ENCODE measurements at places on chromosomes 6 and 20.

DNA sequence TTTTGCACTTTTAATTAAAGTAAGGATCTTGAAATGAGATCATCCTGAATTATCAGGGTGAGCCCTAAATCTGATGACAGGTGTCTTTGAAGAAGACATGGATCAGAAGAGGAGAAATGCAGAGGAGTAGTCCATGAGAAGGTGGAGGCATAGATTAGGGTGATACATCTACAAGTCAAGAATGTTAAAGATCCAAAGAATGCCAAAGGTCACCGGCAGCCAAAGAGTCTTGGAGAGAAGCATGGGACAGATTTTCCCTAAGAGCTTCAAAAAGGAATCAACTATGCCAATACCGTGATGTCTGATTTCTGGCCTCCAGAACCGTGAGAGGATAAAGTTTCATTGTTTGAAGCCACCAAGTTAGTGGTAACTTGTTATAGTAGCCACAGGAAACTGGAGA lies 59.0 kb upstream of the THEMIS start:
- no peak for DNase-seq

DNA sequence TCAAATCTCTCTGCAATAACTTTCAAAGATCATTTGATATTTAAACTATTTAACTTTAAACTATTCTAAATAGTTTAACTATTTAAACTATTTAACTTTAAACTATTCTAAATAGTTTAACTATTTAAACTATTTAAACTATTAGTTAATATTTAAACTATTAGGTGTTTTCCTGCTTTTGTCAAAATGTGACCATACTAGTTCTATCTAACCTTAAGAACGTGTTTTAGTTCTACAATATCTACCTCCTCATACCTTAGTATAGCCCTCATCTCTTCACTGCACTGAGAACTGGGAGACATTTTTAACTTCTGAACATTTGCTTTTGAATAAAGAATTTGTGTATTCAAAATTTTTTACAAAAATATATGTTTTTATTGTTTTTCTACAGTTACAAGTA lies 429.1 kb downstream of the ADGRB3 start:
- DNase-seq, result peak; percentile 85

- DNase-seq, result peak; percentile 90
Observed at GRCh38 chr6:125102891-125103290, 50.7 kb upstream of the TPD52L1 start.

GRCh38 chr20:15834857-15835256 lies 738.4 kb downstream of the KIF16B start:
- no peak for DNase-seq

DNA sequence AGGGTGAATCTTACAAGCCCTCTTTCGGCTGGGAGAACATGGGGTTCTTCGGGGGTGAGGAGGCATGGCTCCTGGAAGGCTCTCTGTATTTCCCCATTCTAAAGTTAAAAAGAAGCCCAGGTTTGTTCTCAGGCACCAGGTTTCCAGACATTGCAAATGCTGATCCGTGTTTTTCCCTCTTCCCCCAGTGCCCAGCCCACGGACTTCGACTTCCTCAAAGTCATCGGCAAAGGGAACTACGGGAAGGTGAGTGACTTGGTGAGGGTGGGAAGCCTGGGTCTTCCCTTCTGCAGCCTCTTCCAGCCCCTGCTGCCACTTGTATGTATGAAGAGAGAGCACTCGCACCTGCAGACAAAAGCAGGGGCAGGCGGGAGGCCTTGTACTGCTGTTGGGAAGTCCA lies 8.7 kb downstream of the SGK2 start:
- no peak for DNase-seq

DNA sequence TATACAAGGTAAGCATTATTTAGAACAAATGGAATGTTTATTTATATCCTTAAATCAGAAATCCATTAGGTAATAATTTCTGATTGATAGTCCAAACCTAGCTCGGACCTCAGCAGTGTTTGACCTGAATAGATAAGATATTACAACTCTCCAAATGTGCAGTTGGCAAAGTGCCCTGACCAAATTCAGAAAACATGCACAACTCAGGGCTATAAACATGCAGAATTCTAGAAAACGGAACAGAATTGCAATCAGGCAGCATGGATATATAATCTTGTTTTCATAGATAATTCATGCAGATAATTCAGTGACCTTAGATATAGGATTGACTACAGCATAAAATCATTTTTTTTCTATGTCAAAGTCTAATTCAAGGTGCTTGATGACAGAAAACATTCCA lies 626.6 kb upstream of the CITED2 start:
- DNase-seq, result no peak

DNA sequence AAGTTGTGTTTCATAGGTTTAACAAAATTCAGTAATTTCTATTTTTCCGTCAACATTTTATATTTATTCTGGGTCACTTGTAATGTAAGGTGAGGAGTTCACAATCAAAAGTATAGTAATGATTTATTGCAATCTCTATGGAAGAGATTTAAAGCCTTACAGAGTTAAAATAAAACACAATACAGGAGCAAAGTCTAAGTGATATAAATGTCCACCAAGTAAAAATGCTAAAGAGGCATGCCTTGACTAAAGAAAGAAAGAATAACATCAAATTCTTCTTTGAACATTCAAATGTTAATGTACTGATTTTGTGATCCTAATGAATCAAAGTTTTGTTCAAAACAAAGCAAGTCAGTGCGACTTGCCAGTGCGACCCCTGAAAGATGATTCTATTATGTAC lies 61.5 kb downstream of the REPS1 start:
- no peak for DNase-seq

GRCh38 chr20:9928955-9929354 lies 90.1 kb upstream of the PAK5 start:
- no peak for DNase-seq

DNA sequence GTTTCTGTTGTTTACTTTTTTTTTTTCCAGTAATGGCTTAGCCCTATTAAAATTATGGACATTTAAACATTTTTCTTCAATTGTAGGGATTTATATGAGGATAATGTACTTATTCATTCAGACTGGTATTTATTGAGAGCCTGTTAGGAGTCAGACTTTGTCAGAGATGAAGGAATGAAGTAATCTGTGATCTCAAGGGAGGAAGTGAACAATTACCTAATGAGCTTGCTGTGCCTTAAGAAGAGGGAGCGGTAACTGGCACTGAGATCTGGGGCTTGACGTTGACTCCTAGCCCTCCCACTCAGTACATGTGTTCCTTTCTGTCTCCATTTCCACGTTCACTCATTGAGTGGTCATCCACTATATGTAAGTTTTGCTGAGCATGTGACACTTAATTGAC lies 12.6 kb downstream of the AFDN start:
- no peak for DNase-seq

- DNase-seq, result peak; percentile 55
Observed at GRCh38 chr6:12849809-12850198, 133.2 kb downstream of the PHACTR1 start.

GRCh38 chr6:12957321-12958051 lies 240.9 kb downstream of the PHACTR1 start:
- DNase-seq, result peak; percentile 59

GRCh38 chr6:42010185-42010891 lies 40.0 kb upstream of the TAF8 start:
- peak; percentile 14 for DNase-seq

GRCh38 chr20:37123441-37123840 lies 27.6 kb upstream of the RBL1 start:
- no peak for DNase-seq

- DNase-seq, result no peak
Observed at GRCh38 chr20:15222502-15223330, 885.3 kb upstream of the FLRT3 start.

GRCh38 chr6:35318196-35319171 lies 20.9 kb downstream of the DEF6 start:
- DNase-seq, result peak; percentile 83

- peak; percentile 42 for DNase-seq
Observed at GRCh38 chr20:44901974-44902373, 7.9 kb upstream of the PABPC1L start.

GRCh38 chr6:43269273-43270007 lies 26.2 kb downstream of the TTBK1 start:
- no peak for DNase-seq

DNA sequence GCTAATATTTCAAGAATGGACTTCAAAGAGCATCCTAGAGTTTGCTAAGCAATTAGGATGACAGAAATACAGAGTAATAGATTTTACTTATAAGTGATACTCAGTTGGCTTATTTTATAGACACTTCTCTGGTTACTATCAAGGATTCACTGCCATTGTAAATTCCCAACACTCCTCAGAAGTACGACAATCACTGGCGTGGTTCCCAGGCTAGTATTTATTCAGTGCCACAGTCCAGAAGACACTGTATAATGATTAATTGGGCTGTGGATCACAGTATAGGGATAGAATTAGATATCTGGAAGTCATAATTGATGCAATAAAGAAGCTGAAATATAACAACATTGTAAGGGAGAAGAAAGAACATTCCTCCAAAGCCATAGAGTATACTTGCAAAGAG lies 15.7 kb downstream of the MANEA start:
- DNase-seq, result peak; percentile 62

- DNase-seq, result peak; percentile 45
Observed at GRCh38 chr20:23187751-23188150, 101.6 kb upstream of the CD93 start.

GRCh38 chr20:21575167-21575566 lies 61.3 kb upstream of the NKX2-2 start:
- no peak for DNase-seq

- DNase-seq, result no peak
Observed at GRCh38 chr6:15356937-15357336, 111.1 kb downstream of the JARID2 start.

- DNase-seq, result no peak
Observed at GRCh38 chr20:4071178-4071693, 55.9 kb upstream of the RNF24 start.

GRCh38 chr6:16257999-16258708 lies 19.8 kb downstream of the GMPR start:
- peak; percentile 66 for DNase-seq

GRCh38 chr20:10553326-10553984 lies 118.3 kb downstream of the SLX4IP start:
- peak; percentile 74 for DNase-seq

- DNase-seq, result no peak
Observed at GRCh38 chr20:61704661-61705060, 361.0 kb downstream of the TAF4 start.

DNA sequence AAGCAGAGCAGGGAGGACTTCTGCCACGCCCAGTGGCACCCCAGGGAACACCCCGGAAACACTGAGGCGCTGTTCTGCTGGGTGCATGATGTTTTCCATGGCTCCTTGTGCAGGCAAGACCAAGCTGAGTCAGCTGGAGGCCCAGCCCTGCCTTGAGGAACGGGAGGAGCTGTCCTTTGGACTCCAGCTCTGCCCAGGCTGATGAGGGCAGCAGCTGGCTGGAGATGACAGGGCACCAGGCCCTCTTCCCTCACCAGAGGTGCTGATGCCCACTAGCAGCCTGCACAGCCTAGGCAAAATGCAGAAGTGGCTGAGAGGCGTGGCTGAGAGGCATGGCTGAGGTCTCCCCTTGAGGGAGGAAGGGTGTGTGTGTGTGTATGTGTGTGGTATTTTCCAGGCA lies 2.4 kb downstream of the C6orf132 start:
- peak; percentile 80 for DNase-seq

DNA sequence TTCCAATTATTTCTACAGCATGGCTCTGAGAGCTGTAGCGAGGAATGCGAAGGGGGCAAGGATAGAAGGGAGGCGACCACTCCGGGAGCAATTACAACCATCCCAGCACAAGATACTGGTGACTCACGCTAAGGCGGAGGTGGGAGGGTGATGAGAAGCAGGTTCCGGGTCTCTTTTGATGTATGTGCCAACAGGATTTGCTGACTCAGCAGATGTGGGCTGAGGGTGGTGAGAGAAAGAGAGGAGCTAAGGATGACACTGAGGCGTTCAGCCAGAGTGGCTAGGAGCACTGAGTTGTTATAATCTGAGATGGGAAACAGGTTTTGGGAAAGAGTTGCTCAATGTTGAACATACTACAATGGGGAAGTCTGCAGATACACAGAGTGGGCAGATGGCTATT lies 9.3 kb upstream of the TXNDC5 start:
- DNase-seq, result peak; percentile 76

All from kidney tubule cell (primary cell).